ENCODE measurements at places on chromosomes 7 and 10.

- H3K27me3 ChIP-seq = no peaks in the 10 kb centered on the region
- no peaks in the 10 kb centered on the region for H3K36me3 ChIP-seq
- H3K27ac ChIP-seq = no peak overlapping the region
- no peak for DNase-seq
These were observed 117.7 kb upstream of the PODXL start for GRCh38 chr7:131674131-131674530.

DNA sequence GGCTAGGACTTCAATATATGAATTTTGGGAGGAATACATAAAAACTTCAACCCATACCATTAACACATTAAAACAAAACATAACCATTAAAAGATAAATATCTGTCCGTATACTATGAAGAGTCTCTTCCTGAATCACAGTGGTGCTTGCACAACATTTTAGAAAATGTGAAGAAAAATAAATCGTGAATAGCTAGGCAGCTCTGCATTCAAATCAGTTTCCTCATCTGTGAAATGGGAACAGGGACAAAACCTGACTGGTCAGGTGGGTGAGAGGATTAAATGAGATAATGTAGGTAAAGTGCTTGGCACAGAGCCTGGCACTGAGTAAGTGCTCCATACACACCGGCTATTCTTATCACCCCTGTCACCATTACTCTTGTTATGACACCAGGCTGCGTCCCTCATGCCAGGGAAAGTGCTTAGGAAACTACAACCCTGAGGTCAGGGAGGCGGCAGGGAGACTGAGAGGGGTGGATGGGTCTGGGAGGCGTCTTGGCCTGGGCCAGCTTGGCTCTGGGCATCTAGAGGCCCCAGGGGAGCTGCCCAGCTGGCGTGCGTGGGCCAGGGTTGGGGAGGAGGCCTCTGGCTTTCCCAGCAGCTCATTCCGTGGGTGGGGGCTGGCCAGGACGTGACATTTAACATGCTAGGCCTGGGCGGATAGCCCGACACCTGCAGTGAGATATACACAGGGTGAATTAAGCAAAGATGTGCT, 78.3 kb downstream of the SH3PXD2A start:
- no peak for DNase-seq
- peaks cover 37% of the 10 kb centered on the region for H3K4me1 ChIP-seq
- H3K27ac ChIP-seq = no peak overlapping the region
- H3K4me3 ChIP-seq = no peak overlapping the region
- no peaks in the 10 kb centered on the region for H3K36me3 ChIP-seq
- no peaks in the 10 kb centered on the region for H3K27me3 ChIP-seq

DNA sequence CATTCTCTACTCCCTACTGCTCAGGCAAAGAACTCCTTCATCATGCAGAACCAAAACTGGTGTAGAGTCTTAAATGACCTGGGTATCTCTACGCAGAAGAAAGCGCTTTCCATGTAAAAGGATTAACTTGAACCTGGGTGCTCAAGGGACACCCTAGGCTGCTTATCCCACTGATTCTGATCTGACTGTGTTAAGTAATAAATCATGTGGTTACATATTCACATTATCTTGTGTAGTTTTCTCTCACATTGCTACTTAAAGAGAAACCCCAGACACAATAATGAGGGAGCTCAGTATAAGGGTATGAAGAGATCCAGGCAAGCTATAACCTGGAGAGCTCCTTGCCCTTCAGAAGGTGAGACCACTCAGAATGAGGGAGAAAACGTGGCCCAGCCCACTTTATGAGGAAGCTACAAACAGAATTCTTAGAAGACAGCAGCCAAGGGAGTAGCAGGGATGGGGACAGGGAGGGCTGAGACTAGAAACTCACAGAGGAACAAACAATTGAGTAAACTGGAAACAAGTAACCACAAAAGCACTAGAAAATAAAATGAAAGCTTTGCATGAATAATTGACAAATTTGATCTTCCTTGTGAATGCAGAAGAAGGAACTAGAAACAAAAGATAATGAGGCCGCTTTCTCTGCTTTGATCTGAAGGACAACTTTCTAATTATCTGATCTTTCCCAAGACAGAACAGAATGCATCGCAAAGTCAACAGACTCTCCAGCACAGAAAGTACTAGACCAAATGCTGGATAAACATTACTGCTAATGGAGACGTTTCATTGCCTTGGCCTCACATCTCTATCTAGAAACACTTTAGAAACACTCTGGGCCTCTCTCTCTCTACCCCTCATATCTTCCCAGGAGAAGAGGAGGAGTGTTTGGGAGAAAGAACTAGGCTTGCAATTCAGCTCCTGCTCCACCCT, 76.1 kb downstream of the LRRC17 start:
- DNase-seq = no peak
- no peak overlapping the region for H3K27ac ChIP-seq
- no peak overlapping the region for H3K4me3 ChIP-seq
- H3K36me3 ChIP-seq = no peaks in the 10 kb centered on the region
- peaks cover 35% of the 10 kb centered on the region for H3K4me1 ChIP-seq

GRCh38 chr7:4998910-4999309, 39.9 kb upstream of the MMD2 start:
- peaks cover 24% of the 10 kb centered on the region for H3K36me3 ChIP-seq
- DNase-seq = no peak
- no peak overlapping the region for H3K4me3 ChIP-seq
- no peaks in the 10 kb centered on the region for H3K4me1 ChIP-seq
- H3K27ac ChIP-seq = no peak overlapping the region
- no peaks in the 10 kb centered on the region for H3K27me3 ChIP-seq

Data from sigmoid colon (tissue), 7 donors.